ENCODE measurements at places on chromosomes 2 and 18.

DNA sequence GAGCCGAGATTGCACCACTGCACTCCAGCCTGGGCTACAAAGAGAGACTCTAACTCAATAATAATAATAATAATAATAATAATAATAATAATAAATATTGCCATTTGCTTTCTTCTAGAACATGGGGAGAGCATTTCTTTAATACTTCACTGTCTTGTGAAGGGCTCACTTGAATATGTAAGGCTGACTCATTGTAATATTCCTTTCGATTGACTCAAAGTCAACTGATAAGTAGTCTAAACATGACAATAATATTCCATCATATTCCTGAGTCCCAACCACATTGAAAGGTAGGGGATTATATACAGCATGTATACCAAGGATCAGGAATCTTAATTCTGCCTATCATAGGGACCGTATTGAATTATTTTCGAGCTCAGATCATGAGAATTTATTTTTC, 949.2 kb downstream of the DSC3 start:
- no peak for DNase-seq

DNA sequence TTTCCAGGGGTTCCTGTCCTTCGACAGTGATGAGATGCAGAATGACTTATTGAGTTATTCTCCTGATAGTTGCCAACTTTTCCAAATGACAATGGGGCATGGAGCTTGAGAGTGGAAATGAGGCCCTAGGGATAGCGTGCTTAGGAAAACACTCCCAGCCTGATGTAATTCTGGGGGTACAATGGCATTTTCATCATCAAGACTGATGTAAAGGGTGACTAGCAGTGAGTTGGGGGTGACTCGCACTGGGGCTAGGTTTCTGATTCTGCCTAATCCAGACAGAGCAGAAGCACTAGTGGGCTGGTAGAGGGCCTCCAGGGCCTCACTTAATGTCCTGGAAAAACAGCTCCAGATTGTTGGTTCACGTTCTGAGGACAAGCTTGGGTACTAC, 34.0 kb upstream of the IL37 start:
- DNase-seq = no peak

DNA sequence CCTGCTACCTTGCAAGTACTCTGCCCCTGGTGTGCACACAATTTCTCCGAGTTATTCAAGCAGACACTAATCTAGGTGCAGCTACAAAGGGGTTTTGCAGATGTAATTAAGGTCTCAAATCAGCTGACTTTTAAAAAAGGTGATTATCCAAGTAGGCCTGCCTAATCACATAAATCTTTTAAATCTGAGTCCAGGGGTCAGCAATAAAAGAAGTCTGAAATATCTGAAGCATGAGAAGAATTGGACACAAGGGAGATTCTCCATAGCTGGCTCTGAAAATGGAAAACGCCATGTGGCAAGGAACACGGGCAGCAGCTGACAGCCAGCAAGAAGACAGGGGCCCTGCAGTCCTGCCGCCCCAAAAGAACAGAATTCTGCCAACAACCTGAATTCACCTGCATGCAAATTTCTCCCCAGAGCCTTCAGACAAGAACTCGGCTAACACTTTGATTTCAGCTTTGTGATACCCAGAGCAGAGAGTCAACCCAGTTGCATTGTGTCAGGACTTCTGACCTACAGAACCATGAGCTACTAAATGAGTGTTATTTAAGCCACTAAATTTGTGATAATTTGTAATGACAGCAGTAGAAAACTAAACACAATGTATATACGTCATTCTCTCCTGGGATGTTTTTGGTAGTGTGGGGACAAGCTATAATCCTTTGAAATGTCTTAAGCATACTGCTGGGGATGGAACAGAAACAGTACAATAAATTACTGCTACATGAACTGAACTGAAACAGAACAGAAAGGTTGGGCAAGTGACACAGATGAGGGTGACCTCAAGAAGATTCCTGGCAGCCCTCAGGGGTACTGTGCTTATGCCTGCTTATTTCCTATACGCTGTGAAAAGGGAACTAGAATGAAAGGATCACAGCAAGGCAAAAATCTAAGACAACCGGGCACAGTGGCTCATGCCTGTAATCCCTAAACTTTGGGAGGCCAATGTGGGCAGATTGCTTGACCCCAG, 3.2 kb downstream of the INO80C start:
- no peak for DNase-seq

DNA sequence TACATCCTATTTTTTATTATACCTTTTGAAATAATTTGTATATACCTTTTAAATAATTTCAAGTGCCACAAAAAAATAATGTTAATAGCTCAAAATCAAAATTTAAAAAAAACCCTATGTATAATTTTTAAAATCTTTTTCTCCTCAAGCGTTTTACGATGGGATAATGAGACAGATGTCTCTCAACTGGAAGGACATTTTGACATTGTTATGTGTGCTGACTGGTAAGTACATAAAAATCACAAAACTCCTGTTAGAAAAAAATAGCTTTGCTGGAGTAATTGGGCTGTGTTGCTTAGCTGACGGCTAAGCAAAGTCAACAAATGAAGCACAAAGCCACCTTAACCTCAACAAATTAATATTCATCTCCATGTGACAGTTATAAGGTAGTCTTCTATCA, 198.0 kb upstream of the SIX3 start:
- no peak for DNase-seq

DNA sequence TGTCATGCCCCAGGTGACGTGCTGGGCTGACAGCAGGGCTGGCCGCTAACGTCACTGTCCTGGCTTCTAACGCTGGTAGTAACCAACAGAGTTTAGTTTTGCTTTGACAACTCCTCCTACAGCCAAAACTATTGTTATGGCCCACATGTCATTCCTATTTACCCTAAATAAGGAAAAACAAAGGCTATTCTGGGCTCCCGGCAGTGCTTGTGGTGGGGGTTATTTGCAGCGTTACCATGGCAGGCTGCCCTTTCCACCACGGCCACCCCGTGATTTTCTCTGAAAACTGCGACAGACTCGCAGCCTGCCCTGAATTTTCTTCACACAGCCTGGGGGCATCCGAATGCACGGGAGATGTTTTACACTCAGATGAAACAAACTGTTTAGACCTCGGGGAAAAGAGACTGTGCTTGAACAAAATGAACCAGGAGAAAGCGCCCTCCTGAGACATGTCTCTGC, 115.2 kb downstream of the FAM210A start:
- no peak for DNase-seq

DNA sequence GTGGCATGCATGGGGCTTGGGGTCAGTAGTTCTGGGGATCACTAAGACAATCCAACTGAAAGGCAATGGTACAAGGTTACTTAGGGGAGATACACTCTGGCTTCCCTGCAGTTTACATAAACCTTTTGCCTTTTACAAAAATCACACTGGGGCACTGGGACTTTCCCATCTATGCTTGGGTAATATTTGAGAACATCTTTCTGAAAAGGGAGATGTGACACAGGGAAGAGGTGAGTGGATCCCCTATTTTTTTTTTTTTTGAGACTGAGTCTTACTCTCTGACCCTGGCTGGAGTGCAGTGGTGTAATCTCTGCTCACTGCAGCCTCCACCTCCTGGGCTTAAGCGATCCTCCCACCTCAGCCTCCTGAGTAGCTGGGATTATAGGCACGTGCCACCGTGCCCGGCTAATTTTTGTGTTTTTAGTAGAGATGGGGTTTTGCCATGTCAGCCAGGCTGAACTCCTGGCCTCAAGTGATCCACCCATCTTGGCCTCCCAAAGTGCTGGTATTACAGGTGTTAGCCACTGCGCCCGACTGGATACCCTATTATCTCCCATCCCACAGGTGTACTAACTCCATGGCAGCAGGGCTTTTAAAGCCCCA, 82.8 kb upstream of the DNMT3A start:
- DNase-seq = no peak

DNA sequence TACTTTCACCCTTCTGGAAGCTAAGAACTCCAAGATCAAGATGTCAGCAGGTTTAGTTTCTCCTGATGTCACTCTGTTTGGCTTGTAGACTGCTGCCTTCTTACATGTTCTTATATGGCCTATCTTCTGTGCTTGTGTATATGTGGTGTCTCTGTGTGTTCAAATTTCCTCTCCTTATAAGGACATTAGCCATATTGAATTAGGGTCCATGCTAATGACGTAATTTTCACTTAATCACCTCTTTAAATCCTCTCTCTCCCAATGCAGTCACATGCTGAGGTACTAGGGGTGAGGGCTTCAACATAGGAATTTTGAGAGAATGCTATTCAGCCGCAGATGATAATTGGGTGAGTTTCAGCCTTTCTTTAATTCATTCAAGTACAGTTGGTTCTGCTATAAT, 458.3 kb upstream of the SYT4 start:
- no peak for DNase-seq

DNA sequence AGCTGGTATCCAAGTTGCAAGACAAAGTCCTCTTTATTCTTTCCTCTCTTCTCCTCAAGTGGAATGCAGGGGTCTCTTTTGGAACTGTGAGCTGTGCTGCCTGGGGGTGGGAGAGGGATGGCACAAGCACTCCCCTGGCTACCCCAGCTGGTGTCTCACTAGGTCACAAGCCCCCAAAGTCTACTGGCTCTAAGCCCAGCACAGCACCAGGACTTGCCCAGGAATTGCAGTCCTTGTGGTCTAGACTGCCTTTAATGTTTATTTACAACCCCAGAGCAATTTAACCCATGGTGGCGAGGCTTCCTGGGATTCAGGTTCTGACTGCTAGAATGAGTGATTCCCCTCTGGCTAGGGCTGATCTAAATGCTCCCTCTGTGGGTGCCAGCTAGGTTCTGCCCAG, 199.0 kb upstream of the STK17B start:
- no peak for DNase-seq

GRCh38 chr2:119108186-119108585, 50.4 kb downstream of the C1QL2 start:
- DNase-seq = no peak

DNA sequence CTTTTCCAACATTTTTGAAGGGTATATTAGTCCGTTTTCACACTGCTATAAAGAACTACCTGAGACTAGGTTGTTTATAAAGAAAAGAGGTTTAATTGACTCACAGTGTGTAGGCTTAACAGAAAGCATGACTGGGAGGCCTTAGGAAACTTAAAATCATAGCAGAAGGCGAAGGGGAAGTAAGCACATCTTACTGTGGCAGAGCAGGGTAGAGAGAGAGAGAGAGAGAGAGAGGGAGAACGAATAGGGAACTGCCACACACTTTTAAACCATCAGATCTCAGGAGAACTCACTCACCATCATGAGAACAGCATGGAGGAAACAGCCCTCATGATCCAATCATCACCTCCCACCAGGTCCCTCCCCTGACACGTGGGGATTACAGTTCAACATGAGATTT, 420.3 kb downstream of the SOCS6 start:
- no peak for DNase-seq

- no peak for DNase-seq
Observed at GRCh38 chr2:197310987-197311420, 424 bp upstream of the ANKRD44 start.

- DNase-seq = no peak
Observed at GRCh38 chr2:185676316-185676715, 62.3 kb upstream of the FSIP2 start.

DNA sequence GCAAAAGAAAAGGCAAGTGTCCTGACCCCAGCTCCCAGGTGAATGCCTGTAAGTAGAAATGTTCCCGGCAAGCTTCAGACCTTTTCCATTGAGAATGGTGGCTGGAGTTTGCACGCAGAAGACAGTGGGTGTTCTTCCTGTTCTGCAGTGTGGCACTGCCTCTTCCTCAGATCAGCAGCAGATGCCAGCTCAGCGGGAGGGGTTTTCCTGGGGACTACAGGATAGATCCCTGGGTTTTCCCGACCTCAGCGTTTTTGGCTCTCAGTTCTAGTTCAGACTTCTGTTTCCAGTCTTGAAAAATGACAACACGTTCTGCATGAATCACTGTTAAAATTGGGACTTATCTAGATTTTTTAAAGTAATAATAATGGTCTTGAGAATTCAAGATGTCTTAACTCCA, 39.2 kb downstream of the GRHL1 start:
- no peak for DNase-seq

DNA sequence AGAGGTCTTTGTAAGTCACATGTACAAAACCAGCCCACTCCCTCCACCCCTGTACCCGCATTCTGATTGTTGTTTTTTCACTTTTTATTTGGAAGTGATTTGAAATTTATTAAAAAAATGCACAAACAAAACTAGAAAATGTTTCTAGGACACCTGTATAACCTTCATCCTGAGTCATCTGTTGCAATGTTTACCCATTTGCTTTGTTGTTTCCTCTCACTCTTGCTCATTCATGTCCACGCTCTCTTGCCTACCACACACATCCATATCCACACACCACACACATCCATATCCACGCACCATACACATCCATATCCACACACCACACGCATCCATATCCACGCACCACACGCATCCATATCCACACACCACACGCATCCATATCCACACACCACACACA, 18.8 kb downstream of the ZNF407 start:
- no peak for DNase-seq

- no peak for DNase-seq
Observed at GRCh38 chr2:200452377-200452776, 57.5 kb downstream of the KCTD18 start.

- no peak for DNase-seq
Observed at GRCh38 chr2:22442051-22442450, 942.9 kb upstream of the KLHL29 start.

- no peak for DNase-seq
Observed at GRCh38 chr2:3965211-3965610, 261.8 kb downstream of the DCDC2C start.

- no peak for DNase-seq
Observed at GRCh38 chr2:220241423-220241822, 614.0 kb downstream of the SLC4A3 start.

DNA sequence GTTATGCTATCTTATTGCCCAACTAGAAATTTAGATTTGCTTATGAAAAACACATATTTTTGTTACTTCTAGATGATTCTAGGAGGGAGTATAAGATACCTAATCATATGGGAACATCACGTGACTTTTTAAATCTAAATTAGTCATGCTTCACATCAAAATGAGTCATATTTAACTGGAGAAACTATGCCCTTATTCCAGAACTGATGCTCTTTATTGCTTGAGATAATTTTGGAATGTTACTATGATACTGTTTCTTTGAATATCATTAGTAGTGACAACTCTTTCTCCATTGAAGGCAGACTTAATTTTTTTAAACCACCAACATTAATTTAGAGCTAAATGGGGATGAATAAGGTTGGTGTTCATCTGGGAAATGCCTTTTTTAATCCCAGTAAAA, 19.9 kb upstream of the ELAC1 start:
- DNase-seq = no peak

DNA sequence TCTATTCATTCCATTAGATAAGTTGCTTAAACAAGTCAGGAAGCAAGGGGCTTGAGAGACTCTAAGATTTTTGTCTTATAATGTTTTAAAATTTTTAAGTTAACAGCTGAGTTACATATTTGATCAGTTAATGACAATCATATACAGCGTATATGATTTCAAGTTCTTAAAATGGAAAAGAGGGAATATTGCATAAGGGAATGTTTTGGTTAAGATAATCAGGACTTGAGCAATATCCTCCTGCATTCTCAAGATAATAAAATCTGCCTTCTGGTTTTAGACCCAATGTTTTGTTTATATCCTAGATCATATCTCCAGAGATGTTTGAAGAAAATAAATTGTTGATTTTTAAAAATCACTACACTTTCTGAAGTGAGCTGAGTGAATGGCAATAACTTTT, 13.4 kb upstream of the DYNC1I2 start:
- no peak for DNase-seq

GRCh38 chr2:46259777-46260168, 37.4 kb upstream of the EPAS1 start:
- no peak for DNase-seq

All from LoVo (cell line).